ENCODE measurements at places on chromosomes 1 and 21.
A peak's percentile ranks its signal among the peaks of the same experiment; 100 is the strongest.

DNA sequence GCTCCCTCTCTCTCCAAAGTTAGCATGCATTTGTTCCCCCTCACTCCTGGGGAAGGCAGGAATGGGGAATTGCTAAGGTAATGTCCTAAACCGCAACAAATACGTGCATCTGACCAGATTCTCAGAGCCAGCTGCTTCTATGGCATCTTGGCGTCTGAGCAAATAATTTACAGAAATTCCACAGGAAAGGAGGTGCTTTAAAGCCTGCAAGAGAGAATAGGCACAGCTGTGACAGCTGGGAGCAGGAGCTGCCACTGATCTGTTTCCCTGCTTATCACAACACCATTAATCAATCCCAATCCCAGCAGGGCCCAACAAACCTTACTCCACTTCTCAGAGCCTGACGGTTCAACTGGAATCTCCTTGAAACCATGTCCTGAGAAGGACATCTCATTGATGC lies 83.5 kb upstream of the ZNF281 start:
- no peak for DNase-seq

DNA sequence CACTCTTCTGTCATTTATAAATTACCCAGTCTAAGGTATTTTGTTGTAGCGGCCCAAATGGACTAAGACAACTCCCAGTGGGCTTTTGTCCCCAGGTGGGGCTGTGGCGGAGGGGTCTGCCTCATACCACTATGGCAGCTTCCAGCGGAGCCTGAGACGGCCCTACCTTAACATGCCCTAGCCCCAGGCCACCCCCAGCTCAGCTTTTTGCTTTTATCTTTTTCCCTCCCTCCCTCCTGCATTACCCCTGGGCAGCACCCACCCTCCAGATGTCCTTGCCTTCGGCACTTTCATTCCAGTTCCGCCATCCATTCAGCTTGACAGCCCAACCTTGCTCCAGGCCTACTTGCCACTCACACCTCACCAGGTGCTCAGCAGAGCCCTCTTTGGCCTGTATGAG lies 307.3 kb downstream of the PTPRU start:
- DNase-seq = no peak

- peak; percentile 83 for DNase-seq
Measured at GRCh38 chr1:111448918-111449702, at the start of the genes ATP5PB and WDR77. ATP5PB (plus strand) TSS chr1:111449464; CDS start chr1:111449542, 78 bp downstream. WDR77 (minus strand) TSS chr1:111449256; CDS start chr1:111449169, 87 bp downstream.

DNA sequence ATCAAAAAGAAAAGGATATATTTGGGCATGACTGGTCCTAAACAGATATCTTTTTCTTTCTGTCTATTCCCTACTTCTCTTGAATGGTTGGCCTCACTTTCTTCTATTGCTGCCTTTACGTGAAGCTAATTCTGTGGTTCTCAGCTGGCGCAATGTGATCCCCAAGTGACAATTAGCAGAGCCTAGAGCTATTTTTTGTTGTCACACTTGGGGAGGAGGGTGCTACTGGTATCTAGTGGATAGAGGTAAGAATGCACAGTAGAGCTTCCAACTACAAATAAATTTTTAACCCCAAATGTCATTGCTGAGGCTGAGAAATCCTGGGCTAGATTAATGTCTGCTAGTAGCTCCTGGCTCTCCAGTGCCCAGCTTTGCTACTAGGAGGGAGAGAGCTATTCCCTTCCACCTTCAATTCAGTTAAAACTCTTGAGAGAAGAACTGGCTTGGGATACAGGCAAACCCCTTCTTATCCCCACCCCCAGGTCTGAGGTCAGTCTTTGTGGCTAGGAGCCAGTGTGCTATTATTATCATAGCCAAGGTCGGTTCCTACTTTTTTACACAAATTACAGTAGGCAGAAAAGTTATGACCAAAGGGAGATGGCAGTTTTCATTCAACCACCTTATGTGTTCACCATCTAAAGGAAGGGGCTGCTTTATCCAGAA lies 102.1 kb downstream of the SNX7 start:
- DNase-seq = no peak

- DNase-seq = no peak
Measured at GRCh38 chr1:19974822-19975416, 4.5 kb downstream of the PLA2G2A start.

- no peak for DNase-seq
Measured at GRCh38 chr1:20665726-20666125, 4.6 kb upstream of the DDOST start.

DNA sequence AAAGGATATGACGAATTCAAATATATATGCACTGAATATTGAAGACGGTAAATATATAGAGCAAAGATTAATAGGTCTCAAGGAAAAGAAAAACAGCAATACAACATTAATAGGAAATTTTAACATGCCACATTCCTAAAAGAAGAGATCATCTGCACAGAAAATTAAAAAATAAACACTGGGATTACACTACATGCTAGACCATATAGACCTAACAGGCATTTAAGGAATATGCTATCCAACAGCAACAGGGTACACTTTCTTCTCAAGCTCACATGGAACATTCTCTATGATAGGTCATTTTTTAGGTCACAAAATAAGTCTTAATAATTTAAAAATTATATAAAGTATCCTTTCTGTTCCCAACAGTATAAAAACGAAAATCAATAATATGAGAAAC lies 1038.3 kb downstream of the KCNT2 start:
- no peak for DNase-seq

- no peak for DNase-seq
Measured at GRCh38 chr21:32814528-32814927, 43.0 kb upstream of the PAXBP1 start.

GRCh38 chr1:166700696-166701095 lies 138.6 kb upstream of the POGK start:
- no peak for DNase-seq

DNA sequence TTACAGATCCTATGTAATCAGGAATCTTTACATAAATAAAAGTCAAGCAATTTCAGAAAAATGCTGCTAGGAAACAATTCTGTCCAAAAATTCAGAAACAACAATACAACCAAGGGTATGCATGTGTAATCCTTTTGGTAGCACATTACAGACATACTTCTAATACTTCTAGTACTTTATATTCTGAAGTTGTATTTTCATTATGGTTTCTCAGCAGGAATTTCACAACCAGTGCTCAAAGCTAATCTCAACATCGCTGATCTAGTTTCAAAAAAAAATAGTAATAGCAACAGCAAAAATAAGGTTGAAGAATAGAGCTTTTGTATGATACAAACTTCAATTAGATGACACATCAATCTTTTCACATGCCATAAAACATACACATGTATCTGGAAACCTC lies 545.2 kb downstream of the LTN1 start:
- DNase-seq = no peak

DNA sequence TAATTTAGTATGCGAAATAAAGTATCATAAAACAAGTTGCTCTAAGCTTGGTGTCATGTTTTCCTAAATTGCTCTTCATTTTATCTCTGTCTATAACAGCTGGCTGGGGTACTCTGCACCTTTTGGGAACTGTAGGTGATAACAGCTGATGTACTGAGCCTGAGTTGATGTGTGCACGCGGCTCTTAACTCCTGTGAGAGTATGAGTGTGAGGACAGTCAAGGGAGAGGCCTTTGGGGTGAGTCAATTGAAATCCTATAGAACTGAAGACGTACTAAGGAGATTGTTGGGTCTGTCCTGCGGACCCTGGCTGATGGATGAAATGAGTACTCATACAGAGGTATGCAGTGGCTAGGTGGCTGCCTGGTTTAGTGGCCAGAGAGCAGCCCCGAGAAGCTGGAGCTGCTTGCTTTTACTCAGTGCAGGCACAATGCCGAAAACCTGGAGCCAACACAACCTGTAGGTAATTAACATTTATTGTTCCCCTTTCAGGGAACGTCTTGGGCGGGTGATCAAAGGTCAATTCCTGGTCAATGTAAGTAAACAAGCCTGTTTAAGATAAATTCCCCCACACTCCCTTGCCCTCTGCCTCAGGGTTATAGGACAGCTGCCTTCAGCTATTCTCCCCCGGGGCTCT lies 188.5 kb downstream of the PRDM2 start:
- no peak for DNase-seq

DNA sequence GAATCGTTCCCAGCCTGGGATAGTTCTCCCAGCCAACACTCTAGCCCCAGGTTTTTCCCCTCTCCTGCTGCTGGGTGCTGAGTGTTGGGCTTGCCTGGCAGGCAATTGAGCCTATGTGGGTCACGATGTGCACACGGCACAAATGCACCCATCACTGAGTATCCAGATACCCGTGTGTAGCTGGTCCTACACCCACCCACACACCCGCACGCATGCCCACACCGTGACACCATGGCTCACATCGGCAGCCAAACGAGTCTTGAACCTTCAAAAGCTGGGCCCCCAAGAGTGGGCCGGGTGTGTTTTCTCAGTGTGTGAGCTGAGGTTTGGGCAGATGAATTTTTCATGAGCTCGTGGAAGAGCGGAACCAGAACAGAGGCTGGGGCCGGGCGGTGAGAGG lies 188.5 kb downstream of the GRIK3 start:
- no peak for DNase-seq

GRCh38 chr1:24186711-24186992 lies 437 bp downstream of the IFNLR1 start:
- no peak for DNase-seq
